ENCODE measurements at places on chromosomes 6 and 20. TPM values are rescaled to one million over a fixed set of nuclear protein-coding genes. Genes with fewer than 3 reads are reported as not detected.

TRIM40 gene
- not detected for total RNA-seq

OR12D3 gene
- total RNA-seq = not detected

FOXC1 gene
- total RNA-seq = 0.07 TPM

NKX2-4 gene
- not detected for total RNA-seq

ASIP gene
- not detected for total RNA-seq

SLX4IP gene
- total RNA-seq = 6.1 TPM

FAM184A gene
- 5.5 TPM for total RNA-seq

SOX4 gene
- total RNA-seq = 1.2 TPM

SLC13A3 gene
- 0.12 TPM for total RNA-seq

HLA-A gene
- total RNA-seq = 2,407 TPM

SLC22A16 gene
- not detected for total RNA-seq

MOCS1 gene
- total RNA-seq = 0.37 TPM

SAMD3 gene
- 57.6 TPM for total RNA-seq

POLR3F gene
- 10.4 TPM for total RNA-seq

FILIP1 gene
- total RNA-seq = not detected

STMND1 gene
- total RNA-seq = not detected

LSM14B gene
- total RNA-seq = 33.2 TPM

SPATS1 gene
- not detected for total RNA-seq

BICRAL gene
- total RNA-seq = 25.9 TPM

ADIG gene
- not detected for total RNA-seq

OTOR gene
- not detected for total RNA-seq

GHRH gene
- not detected for total RNA-seq

PPIL6 gene
- total RNA-seq = 0.29 TPM

EFCAB8 gene
- 0.73 TPM for total RNA-seq

TAGAP gene
- total RNA-seq = 43.7 TPM

DZANK1 gene
- 1.9 TPM for total RNA-seq

HLA-DQA1 gene
- 89.7 TPM for total RNA-seq

DOK5 gene
- total RNA-seq = 3.1 TPM

KDM1B gene
- total RNA-seq = 7.7 TPM

HUS1B gene
- 2.6 TPM for total RNA-seq

STAU1 gene
- total RNA-seq = 57.1 TPM

CTAGE9 gene
- not detected for total RNA-seq

ALDH8A1 gene
- total RNA-seq = 4.5 TPM

PLN gene
- total RNA-seq = not detected

SIGLEC1 gene
- total RNA-seq = not detected

PNLDC1 gene
- 0.74 TPM for total RNA-seq

C6orf15 gene
- total RNA-seq = not detected
